ENCODE measurements at places on chromosomes 2 and 18.

DNA sequence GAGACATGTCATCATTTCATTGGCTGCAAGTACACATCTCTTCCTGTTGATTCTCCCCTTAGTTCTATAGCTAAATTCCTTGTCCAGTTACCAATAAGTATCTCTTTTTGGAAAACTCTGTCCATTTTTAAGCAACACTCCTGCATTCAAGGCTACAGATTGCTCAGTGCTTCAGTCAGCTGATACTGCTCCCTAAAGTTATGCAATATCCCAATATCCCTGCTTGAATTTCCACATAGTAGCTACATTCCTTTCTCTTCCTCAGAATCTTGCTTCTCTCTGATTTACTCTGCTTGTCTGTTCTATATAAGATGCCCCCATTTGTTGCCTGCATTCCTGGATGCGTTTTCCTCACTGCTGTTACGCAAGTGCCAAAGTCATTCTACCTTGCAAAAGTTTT lies 109.8 kb downstream of the PARD3B start:
- no peak for DNase-seq

GRCh38 chr2:12293874-12294273 lies 422.9 kb upstream of the TRIB2 start:
- DNase-seq: no peak

- no peak for DNase-seq
These were observed 53.5 kb upstream of the TCF4 start for GRCh38 chr18:55641486-55641885.

GRCh38 chr2:201854841-201855240 lies 48.5 kb downstream of the CDK15 start:
- no peak for DNase-seq

DNA sequence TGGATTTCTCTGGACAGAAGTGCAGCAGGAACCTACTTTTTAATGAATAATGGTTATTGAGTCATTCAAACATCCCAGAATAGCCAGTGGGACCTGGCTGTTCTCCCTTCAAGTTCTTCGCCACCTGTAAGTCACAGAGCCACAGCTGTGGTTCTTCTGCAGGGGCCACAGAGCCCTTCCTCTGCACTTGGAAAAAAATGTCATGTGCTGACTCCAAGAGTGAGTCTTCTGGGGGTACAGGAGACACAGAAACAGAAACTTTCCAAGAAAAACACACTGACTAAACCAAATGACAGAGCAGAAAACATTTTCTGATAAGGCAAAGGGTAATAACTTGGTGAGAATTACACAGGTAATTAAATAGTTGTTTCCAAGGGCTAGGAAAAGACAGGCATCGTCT lies 68.7 kb upstream of the FN1 start:
- DNase-seq: no peak

DNA sequence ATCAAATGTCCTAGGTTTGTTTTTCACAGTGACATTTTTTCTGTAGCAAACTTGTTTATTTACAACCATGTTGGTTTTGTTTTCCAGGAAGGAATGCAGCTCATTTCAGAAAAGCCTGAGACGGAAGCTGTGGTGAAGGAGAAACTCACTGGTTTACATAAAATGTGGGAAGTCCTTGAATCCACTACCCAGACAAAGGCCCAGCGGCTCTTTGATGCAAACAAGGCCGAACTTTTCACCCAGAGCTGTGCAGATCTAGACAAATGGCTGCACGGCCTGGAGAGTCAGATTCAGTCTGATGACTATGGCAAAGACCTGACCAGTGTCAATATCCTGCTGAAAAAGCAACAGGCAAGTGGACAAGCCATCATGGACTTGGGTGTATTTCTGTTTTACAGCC lies 79.2 kb upstream of the EML6 start:
- no peak for DNase-seq

- no peak for DNase-seq
These were observed 144.9 kb upstream of the FOSL2 start for GRCh38 chr2:28247734-28248133.

DNA sequence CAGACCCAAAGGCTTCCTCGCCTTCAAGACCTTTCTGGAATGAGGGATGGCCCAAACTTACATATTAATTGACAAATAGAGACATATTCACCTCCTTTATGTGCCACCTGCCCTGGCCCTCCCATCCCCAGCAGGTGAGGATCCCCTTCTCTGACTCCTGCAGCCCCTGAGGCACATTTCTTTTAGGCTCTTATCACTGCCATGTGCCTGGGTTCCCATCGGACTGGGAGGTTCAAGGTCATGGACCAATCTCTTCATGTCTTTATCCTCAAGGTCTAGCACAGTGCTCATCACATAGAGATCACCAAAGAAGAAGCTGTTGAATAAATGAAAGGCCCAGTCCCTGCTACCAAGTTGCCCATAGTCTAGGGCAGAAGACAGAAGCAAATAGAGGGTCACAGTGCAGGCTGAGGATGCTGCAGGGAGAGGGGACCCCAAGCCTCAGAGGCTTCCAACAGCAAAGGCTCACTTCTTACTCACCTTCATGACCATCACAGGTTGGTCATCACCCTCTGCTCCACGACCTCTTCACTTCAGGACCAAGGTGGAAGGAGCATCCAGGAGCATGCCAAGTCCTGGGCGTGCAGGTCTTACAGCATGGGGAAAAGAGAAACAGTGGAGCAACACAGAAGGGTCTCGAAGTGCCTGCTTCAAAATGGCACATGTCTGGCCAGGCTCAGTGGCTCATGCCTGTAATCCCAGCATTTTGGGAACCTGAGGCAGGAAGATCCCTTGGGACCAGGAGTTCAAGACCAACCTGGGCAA lies 193.9 kb downstream of the SMAD2 start:
- no peak for DNase-seq

DNA sequence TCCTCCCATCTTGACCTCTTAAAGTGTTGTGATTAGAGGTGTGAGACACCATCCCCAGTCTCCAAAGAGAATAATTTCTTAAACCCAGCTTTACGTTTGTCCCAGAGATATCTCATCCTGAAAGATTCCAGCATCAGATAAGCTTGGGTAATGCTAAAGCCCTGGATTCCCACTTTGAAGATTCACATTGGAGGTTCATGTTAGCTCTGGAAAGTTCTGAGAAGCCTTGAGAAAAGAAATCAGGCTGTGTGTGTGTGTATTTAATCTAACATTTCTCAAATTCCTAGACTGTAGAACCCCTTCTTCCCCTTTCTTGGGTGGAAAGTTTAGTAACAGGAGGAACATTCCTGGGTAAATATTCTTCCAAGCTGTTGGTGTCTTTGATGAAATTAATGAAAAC lies 18.0 kb downstream of the ZNF532 start:
- no peak for DNase-seq

- DNase-seq: no peak
These were observed 12.0 kb downstream of the STK17B start for GRCh38 chr2:196159221-196159892.

GRCh38 chr2:136116813-136117390 lies 1.0 kb downstream of the CXCR4 start:
- no peak for DNase-seq

DNA sequence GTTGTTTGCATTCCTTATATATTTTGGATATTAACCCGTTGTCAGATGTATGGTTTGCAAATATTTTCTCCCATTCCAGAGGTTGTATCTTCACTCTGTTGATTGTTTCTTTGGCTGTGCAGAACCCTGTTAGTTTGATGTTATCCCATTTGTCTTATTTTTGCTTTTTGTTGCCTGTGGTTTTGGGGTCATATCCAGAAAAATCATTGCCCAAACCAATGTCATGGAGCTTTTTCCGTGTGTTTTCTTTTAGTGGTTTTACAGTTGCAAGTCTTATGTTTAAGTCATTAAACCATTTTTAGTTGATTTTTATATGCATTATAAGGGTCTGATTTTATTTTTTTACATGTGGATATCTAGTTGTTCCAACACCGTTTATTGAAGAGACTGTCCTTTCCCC lies 35.8 kb downstream of the PPIG start:
- no peak for DNase-seq

DNA sequence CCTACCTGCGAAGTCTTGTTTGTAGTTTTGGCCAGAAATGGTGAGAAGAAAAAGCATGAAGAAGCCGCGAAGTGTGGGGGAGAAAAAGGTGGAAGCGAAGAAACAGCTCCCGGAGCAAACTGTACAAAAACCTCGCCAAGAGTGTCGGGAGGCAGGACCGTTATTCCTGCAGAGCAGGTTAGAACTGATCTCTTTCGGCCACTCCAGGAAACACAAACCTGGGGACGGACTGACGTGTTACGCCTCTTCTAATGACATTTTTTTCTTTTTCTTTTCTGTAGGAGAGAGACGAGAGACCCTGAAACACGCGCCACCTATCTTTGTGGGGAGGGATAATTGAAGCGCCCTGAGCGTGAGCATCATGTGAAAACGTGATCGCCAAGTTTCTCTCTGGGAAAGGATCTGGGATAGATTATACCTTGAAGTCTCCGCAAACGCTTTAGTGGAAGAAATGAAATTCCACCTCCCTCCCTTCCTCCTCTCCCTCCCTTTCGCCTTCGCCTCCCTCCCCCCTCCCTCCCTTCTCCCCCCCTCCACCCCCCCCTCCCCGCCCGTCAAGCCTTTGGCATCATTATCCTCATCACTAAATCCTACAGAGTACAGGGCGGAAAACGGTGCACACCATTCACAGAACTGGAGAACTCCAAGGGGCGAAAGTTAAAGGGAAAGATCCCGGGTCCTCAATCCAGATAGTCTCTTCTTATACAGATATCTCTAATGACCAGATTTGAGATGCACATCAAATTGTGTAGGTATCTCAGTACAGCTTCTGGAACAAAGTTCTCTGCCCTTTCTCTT lies at the start of gene ZEB2:
TSS of gene ZEB2 (minus strand) at position 186 of the 798 bp plus-strand sequence. CDS start 2,769 bp downstream, outside the sequence.
- no peak for DNase-seq

- no peak for DNase-seq
These were observed 33.7 kb upstream of the FAM98A start for GRCh38 chr2:33632831-33633230.

GRCh38 chr2:15174567-15174966 lies 386.6 kb downstream of the NBAS start:
- no peak for DNase-seq

- no peak for DNase-seq
These were observed 41.6 kb downstream of the LBH start for GRCh38 chr2:30272761-30273573.
